ENCODE measurements at places on chromosomes 1 and 21.

DNA sequence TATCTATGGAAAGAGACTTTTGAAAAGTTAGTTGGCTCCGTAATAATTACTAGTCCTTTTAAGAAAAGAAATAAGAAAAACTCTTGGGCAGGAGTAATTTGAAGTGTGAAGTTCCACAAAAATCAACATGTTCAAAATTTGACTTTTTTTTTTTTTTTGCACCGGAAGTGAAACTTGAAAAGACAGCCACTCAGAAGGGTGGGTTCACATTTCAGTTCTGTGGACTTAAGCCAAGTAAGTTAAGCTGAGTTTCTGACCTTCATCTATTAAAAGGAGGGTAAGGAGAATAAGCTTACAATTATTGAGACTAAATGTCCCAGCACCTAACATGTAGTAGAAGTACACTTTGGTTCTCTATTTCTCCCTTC lies 11.0 kb downstream of the RO60 start:
- no peak for DNase-seq

- DNase-seq = no peak
Measured at GRCh38 chr1:245687152-245687635, 532.4 kb downstream of the KIF26B start.

- no peak for DNase-seq
Measured at GRCh38 chr1:161998811-161999210, 24.9 kb downstream of the OLFML2B start.

- DNase-seq = no peak
Measured at GRCh38 chr1:43421976-43422750, 31.6 kb downstream of the HYI start.

All from germinal center (tissue), 1 donor.